ENCODE measurements at places on chromosomes 3 and 15.

GRCh38 chr3:124373524-124373923 is 356.7 kb upstream of the UMPS start:
- DNase-seq: no peak

- DNase-seq: no peak
Observed at GRCh38 chr15:91412138-91412928, 312.3 kb downstream of the SV2B start.

DNA sequence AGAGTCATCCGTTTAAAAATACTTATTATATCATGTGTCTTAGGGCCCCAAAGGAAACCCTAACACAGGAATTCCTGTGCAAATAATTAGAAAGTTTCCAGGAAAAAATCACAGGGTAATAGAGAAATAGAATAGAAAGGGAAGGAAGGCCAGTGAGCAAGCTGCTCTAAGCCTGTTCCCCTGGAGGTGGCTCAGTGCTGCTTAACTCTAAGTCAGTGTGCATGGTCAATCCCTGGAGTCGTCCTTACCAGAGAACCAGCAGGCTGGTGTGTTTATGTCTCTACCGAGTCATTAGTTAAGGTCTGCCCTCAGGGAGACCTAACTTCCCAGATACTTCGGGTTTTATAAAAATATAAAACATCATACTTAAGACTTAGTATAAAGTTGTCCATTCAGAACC is 21.0 kb upstream of the MCF2L2 start:
- no peak for DNase-seq

GRCh38 chr3:32952369-32953077 is 1.1 kb downstream of the CCR4 start:
- DNase-seq: no peak

DNA sequence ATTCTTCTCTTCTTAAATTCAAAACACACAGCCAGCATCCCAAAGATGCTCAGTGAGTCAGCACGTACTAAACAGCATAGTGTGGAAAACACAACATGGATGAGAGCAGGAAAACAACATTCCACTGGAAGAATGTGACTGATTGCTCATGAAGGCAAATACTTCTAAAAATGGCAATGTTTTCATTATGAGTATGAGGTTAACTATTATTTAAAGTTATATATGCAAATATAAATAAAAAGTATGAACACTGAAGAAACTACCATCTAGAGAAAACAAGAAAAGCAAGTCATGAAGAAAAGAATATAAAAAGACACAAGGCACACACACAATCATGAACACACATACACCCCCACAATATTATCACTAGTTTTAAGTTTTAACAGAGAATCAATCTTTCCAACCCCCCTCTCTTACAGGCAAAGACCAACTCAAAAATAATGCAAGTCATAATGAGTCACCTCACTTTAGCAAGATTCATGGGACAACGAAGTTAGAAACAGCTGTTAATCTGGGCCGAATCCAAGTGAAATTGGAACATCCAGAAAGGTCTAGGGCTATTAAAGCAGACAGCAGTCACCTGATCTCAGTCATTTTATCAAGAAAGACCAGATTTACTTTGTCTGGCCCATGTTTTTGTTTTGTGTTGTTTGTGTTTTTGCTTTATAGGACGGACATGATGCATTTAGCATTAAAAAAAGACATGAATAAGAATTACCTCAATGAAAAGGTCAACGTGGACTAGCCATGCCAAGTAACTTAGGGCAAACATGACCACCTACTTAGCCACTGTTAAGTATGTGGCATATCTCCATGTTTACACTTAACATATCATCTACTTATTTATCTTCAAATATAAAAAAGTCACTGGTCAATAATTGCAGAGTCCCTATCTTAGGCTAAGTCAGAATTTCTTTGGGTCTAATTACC is 18.1 kb downstream of the GBE1 start:
- DNase-seq: no peak

DNA sequence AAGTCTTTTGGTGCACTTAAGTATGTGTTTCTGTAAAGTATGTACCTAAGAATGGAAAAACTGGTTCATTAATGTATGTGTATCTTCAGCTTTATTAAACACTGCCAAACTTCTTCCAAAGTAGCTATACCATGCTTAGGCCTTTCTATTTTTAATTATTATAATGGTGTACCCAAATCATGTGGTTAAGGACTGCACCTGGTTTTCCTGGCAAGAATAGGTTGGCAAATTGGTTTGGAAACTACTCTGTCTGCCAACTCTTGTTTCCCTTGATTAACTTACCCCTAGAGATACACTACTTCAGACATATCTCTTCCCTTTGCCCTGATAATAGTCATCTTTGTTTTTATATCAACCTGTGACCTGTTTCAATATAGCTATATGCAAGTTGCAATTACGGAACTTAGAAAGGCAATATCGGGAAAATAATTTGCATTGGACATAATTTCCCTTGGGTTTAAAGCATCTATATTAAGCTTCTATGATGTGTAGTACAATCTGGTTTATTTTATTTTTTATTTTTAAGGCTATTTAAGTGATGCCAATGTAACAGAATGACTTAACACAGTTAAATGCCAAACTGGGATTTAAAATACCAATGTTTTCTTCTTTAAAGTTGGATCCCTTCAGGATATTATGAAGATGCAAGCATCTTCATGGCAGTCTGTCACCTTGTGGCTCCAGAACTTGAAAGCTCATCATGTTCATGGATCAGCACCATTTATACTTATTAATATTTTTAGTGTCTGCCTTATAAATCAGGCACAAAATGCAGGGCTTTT is 40.6 kb upstream of the TMEM108 start:
- DNase-seq: no peak

DNA sequence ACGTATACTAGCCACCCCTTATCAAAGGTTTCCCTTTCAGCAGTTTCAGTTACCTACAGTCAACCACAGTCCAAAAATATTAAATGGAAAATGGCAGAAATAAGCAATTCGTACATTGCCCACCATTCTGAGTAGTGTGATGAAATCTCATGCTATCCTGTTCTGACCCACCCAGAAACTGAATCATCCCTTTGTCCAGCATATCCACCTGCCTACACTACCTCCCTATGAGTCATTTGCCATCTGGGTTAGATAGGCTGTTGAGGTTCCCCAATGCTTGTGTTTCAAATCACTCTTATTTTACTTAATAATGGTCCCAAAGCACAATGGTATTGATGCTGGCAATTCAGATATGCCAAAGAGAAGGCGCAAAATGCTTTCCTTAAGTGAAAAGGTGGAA is 15.3 kb upstream of the PHC3 start:
- no peak for DNase-seq

DNA sequence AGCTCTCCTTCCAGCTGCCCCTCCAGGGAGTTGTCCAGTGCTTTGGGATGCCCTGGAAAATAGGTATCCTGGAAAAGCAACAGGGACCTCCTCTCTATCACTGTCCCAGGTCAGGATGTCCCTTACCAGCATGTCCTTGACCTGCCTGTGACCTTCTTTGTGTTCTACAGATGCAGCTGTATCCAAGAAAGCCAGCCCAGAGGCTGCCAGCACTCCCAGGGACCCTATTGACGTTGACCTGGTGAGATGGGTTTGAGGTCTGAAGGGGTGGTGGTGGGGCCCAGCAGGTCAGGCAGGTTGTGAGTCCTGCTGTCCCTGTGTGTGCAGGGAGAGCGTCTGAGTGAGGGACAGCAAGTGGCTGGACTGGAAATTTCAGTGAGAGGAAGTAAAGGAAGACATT is 30.2 kb downstream of the PML start:
- no peak for DNase-seq

DNA sequence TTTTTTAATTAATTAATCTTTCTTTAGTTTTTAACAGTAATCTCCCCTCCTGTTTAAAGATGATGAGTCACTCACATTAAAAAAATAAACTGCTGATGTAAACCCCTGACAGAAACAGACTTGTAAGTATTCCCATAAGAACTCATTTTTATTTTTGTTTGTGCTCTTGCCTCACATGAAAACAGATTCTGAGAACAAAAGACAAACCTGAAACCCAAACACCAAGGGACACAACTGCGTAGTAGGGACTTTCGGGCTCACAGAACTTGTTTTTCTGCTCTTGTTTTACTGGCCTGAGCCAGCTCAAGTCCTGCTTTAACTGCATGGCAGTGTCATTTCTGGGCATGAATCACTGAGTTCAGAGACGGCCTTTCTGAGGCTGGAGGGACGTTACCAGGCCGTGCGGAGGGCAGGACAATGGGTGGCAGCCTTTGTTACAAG is 600.8 kb downstream of the FOXP1 start:
- DNase-seq: peak; percentile 14

DNA sequence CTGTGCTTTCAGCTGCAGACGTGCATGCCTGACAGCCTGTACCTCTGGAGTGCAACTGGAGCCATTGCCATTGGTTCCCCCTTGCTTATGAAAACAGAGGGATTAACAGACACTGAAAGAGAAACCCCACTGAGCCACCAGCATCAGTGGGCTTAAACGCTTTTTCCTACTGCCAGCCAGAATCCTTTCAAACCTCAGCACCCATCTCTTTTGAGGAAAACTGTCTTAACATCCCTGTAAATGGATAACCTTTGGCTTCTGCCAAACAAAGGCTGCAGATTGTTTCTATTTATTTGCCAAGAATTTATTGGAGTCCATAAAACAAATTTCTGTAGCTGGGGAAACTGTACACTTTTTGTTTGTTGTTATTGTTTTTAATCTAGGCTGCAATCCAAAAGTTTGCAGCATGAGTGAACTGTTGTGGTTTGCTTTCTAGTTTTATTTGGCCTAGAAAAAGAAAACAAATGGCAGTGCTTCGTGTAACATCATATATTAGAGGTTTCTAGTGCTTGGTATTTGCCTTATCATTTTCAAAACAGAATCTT is 369.2 kb upstream of the IL12A start:
- no peak for DNase-seq

GRCh38 chr15:38612159-38612863 is 47.7 kb upstream of the RASGRP1 start:
- no peak for DNase-seq

DNA sequence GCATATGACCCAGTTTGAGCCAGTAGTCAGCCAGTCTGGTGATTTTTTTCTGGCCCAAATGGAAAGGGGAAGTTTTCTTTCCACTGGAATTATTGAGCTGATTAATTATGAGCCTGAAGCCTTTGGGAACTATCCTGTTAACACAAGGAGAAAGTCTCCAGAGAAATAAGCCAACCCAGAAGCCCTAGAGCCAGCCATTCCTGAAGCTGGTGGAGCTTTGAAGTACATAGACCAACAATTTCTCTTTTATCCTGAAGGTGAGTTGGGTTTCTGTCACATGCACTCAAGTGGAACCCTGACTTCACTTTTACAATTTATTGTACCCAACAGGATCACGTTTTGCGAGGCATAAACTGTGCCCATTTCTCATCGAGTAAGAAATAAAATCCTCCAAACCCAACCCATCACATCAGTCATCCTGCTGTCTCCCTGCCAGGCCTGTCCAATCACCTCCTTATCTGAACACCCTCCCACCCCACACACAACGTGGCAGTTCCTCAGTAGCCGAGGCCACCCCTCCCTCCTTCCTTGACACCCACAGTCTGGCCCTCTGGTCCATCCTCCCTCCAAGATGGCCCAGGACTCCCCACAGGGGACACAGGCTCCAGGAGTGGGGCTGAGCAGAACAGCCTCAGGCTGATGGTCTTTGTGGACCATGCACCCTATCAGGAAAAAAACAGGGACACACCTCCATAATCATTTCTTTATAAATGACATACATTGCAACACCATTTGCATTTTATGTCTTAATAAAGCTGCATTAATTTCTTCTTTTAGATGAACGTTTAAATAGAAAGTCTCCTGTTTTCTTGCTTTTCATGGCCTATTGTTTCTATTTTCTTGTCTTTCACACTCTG is 55.7 kb upstream of the GATA2 start:
- no peak for DNase-seq

DNA sequence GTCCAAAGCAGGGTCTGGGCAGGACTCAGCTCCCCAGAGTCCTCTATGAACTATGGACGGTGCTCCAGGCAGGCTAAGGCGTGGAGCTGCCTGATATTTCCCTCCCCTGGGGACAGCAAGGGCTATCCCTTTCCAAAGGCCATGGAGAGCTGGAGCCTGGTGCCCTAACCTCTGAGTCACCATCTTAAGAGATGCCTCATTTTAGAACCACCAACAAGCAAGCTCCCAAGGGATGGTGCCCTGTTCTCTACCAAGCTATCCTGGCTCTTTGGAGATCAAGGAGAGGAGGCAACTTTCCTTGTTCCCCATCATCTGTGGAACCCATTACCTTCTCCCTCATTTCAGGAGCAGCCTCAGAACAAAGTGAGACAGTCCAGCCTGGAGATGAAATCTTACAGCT is 15.7 kb downstream of the STARD5 start:
- no peak for DNase-seq
